ENCODE measurements at places on chromosomes 11 and 22. TPM values are rescaled to one million over a fixed set of nuclear protein-coding genes. Genes with fewer than 3 reads are reported as not detected.

DNA sequence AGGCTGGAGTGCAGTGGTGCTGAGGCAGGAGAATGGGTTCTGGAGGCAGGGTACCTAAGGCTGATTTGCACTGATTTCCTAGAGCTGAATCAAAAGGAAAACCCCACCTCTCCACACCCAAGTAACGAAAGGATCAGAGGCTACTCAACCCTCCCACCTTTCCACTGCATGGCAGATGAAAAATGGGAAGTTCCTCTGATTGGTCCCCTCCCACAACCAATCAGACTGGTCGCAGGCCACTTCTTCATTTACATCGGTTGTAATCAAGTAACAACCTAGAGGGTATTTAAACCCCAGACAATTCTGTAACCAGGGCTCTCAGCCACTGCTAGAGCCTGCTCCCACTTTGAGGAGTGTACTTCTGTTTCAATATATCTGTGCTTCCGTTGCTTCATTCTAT is 18.6 kb upstream of the PARVB start:
- no peak for DNase-seq

GRCh38 chr22:40345271-40345670 is 1.0 kb upstream of the ADSL start:
- DNase-seq = no peak

GRCh38 chr11:117946156-117946841 is 17.1 kb upstream of the TMPRSS13 start:
- DNase-seq = no peak

DNA sequence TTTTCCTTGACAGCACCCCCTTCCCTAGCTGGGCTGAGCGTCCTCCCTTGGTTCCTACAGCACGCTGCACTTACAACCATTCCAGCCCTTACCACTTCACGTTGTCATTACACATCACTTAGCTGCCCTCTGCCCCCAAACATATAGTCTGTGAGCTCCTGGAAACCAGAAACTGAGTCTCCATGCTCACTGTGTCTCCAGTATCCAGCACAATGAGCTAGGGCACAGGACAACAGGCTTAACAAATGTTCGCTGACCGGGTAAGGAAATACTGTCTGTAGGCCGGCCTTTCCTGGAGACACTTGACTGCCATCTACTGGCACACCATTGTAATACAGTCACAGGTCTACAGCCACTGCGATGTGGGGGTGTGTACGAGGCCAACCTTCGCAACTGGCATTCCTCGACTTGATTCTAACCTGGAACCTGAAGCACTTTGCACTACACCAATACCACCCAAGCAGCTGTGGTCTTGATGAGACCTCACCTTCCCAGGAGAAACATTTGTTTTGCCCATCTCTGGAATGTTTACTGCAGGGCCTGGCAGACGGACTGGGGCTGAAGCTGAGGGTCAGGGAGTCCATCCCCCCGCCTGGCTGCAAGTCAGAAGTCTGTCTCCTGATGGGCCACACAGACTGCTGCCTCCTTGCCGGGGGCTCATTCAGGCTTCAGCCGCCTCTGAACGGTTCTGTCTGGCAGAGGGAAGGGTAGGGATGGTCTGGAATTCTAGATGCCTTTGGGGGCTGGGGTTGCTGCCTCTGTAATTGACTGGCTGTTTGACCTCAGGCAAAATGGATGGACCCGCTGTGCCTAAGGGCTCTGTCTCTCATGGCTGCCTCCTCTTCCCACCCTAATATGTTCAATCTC is 72.0 kb downstream of the SYN3 start:
- peak; percentile 93 for DNase-seq

- DNase-seq = no peak
Observed at GRCh38 chr11:11345099-11345498, 8.0 kb downstream of the CSNK2A3 start.

DNA sequence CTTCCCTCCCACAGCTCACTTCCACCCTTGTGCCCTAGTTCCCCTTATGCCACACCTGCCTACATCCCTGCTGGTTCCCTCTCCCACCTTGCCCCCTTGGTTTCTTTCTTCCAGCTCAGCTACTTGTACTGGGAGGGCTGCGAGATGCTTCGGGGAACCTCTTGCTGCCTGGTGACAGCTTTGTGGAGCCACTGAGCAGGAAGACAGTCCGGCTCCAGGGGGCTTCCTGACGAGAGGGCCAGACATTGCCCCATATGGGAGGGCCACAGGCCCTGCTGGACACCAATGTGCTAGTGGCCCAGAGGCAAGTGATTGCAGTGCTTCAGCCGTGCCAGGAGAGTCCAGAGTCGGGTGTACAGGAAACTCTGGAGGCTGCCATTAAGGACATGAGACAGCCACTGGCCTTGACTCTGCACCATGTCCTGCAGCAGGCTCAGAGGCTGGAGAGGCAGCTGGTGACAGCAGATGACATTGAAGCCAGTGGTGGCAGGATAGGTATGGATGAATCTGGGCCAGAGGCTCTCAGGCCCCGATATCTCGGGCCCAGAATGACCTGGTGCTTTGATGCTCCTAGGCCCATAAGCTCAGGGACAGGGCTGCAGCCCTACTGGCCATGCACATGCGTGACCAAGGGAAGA is 54.3 kb downstream of the BTG4 start:
- no peak for DNase-seq

- no peak for DNase-seq
Observed at GRCh38 chr11:86676533-86677154, 4.2 kb upstream of the ME3 start.

DNA sequence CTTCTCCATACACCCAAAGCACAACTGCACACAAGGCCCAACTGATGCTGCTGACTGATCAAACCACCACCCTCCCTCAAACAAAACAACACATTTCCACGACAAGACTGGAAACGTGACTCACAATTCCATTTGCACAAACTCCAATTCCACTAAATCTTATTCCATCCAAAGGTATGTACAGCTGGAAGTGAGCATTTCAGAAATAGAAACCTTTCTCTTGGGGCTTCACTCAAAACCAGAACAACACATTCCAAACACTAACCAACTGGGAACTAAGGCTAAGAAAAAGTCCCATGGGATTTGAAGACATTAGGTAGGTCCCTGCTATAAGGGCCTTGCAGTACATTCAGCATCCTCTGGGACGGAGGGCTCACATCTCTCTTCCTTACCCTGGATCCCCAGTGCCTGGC is 19.6 kb downstream of the MORC2 start:
- DNase-seq = no peak

- no peak for DNase-seq
Observed at GRCh38 chr11:98587884-98588283, 432.9 kb upstream of the CNTN5 start.

- no peak for DNase-seq
Observed at GRCh38 chr11:35891096-35891495, 52.8 kb upstream of the LDLRAD3 start.

GRCh38 chr11:19605520-19606371 is 106.9 kb upstream of the NAV2 start:
- peak; percentile 34 for DNase-seq

GUCY1A2 gene
- 14.3 TPM for total RNA-seq

PHF21B gene
- 0.49 TPM for total RNA-seq

PATE2 gene
- 0.13 TPM for total RNA-seq

GRCh38 chr11:26859416-26859815 is 134.5 kb upstream of the FIBIN start:
- peak; percentile 58 for DNase-seq

SLC25A18 gene
- 0.53 TPM for total RNA-seq

DNA sequence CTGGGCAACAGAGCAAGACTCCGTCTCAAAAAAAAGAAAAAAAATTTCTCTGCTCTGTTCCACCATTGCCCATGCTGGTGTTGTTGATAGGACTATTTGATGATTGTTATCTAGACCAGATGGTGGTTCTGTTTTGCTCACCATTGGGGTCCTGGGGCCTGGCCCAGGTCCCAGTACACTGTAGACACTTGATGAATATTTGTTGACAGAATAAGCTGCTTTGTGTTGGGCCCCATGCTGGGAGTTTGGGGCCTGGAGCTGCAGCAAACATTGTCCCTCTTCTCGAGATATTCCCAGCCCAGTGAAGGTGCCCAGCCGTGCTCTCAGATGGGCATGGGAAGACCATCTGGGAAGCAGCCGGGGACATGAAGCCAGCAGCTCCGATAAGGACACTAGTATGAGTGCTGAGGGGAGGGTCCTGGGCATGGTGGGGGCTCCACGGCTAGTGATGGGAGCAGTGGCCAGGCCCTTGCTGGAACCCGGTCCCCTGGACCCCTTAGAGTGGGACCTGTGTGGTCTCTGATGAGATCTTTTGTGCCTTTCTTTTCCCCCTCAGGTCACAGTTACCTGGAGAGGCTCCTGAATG is 13.6 kb downstream of the INCENP start:
- no peak for DNase-seq

DNA sequence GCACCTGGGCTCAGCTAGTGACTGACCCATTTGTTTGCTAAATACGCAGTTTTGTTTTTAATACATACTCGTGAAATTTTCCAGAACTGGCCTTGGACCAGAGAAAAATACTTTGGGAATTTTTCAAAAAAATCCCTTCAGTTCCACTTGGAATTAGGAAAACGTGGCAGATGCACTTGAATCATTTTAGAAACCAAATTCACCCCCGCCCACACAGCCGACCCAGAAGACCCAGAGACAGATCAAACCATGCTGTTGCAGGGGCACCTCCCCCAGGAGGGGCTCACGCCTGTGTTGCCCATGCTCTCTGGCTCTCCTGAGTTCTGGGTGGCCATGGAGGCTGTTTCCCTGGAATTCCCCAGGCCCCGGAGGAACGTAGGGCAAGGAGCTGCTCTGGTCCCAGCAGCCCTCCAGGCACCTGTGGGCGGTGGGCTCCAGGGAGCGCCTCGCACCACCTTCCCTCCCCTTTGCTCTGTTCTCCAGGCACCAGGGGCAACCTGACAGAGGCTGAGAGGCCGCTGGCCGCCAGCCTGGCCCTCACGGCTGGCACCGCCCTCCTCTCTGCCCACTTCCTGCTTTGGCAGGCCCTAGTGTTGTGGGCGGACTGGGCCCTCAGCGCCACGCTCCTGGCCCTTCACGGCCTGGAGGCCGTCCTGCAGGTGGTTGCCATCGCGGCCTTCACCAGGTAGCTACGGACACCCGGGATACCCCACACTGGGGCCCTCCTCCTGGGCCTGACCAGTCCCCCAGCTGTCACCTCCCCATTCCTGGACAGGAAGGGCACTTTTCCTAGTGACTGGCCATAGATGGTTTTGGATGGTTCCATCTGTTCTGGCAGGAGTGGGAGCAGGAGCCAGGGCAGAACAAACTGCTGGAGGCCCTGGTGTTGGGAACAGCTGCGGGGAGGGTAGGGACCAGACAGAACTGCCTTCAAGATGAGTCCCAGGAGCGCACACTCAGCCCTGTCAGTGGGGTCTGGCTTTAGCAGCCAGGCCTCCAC is 3.3 kb upstream of the EPS8L2 start:
- DNase-seq = peak; percentile 52

DNA sequence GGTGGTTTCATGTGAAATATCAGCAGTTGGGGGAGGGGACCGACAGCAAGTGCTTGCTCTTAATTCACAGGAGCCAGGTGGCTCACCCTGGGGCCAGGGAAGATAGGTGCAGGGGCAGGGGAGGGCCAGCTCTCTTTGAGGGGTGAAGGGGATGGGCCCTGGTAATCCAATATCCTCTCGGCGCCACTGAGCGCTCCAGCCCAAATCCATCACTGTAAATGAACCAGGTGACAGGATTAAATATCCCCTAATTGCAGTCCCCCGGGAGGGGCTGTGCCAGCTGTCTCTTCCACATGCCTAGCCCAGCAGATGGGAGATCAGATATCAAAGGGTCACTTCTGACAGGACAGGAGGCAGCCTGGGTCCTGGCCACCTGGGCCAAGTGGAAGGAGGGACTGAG is 531.8 kb upstream of the CADM1 start:
- DNase-seq = peak; percentile 48

DNA sequence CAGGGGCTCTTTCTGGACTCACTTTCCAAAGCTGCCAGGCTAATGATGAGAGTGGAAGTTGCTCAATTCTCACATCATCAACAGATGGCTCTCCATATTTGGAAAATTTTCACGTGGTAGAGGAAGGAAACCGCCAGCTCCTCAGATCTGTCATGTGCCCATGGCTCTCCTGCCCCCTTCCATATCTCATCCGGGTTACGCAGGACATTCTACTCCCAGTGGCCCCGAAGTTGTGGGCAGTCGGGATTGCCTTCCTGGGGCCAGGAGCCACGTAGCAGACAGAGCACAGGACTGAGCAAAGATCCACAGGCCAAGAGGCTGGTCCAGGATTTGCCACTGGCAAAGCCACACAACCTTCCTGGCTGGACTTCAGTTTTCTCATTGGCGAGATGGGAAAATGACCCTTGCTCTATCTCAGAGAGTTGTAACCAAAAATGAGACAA is 38.8 kb downstream of the RPUSD4 start:
- peak; percentile 68 for DNase-seq

DNA sequence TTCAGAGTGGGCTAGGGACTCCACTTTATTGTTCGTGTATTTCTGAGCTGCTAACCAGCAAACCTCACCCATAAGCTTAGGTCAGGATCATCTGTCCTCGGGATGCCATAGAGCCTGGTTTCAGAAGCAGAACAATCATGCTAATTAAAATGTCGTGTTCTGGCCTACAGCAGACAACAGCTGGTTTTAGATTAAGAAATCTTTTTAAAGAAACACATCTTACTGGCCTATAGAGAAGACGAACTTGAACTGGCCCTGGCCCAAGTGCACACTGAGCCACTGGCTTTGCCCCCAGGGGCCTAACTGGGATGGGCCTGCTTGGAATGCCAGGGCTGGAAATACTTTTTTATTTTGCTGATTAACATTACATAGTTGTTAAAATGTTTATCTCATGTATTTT is 63.2 kb downstream of the ALX4 start:
- peak; percentile 68 for DNase-seq
